ENCODE measurements at places on chromosomes 6 and 20.
A peak's percentile ranks its signal among the peaks of the same experiment; 100 is the strongest.

- no peak for DNase-seq
Measured at GRCh38 chr20:31998246-31998645, 12.0 kb upstream of the CCM2L start.

DNA sequence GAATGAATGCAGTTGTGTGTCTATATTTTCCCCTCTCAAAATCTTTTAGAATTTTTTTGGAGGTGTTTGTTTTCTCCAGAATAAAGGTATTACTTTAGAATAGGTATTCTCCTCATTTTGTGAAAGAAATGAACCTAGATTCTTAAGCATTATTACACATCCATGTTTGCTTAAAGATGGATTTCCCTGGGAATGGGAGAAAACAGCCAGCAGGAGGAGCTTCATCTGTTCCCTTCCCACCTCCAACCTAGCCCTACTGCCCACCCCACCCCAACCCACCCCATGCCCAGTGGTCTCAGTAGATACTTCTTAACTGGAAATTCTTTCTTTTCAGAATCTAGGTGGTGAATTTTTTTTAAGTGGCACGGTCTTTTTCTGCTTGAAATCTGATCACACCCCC, 127.8 kb downstream of the CD109 start:
- no peak for DNase-seq

DNA sequence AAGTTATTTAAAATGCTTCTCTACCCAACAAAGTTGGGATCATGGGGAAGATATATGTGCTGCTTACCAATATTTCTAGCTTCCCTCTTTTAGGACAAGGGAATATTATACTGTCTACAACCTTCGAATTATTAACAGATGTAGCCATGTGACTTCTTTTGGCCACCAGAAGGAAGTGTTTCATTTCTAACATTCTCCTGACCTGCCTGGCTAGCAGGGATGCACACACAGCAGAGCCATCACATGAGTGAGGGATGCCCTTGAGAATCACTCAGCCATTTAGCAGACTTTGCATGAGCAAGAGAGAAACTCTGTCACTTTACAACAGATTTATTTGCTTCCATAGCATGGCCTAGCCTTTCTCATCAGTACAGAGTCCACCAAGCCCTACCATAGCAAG, 230.7 kb upstream of the MARCKS start:
- DNase-seq = no peak

- no peak for DNase-seq
Measured at GRCh38 chr20:32135983-32136515, 26.5 kb downstream of the TM9SF4 start.

DNA sequence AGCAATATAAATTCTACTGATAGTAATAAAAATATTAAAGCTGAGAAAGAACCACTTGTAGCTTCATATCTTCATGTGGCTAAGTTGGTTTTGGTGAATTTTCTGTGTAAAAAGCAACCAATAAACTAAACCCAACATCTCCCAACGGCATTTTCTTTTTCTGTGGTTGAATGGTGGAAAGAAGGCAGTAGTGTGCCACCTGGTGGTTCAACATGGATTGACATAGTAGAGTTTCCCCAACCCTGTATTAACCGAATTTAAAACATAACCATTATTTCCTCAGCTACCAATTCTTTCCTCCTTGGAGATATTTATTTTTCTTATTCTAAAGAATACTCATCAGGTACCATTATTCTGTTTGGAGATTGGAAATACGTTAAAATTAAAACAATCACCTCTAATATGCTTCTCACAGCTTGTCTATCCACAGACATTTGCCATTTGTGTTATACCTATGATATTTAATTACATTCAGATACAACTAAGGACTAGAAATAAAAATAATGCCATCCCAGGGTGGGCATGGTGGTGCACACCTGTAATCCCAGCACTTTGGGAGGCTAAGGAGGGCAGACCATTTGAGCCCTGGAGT, 117.1 kb upstream of the EEF1E1 start:
- peak; percentile 37 for DNase-seq

DNA sequence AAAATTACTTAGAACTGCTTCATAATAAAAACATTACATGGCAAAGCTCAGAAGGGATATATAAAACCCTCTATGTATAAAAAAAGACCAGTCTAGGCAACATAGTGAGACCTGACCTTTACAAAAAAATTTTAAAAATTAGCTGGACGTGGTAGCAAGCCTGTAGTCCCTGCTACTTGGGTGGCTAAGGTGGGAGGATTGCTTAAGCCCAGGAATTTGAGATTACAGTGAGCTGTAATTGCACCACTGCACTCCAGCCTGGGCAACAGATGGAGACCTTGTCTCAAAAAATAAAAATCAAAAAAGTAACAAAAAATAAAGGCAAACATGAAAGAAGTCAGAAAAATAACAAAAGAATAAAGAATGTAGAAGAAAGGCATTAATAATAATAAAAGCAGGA, 21.5 kb upstream of the TPD52L1 start:
- DNase-seq = no peak

GRCh38 chr6:14291331-14291730, 173.8 kb downstream of the CD83 start:
- no peak for DNase-seq

DNA sequence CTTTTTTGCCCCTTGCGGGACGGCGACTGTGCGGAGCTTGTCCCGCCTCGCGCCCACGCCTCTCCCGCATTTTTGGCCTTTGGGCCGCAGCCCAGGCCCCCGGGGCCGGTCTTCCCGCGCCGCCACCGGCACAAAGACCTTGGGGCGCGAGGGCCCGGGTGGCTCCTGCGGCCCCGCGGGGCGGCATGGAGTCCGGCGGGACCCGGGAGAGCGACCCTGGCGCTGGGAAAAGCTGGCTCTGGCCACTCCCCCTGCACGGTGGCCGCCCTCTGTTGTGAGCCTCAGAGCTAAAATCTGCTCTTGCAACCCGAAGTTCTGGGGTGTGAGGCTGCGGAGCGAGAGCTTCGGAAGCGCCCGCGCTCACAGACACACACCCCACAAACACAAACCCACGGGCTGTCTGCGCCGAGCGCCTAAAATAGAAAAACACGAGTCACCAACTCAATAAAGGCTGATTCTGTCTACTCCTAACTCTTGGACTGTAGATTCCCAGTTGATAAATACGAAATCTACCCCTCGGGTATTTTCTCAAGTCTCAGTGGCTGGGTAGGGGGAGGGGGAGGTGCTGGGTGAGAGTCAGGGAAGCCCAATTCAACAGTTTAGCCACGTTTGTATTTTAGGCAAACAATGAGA, 496 bp upstream of the BEND3 start:
- no peak for DNase-seq

DNA sequence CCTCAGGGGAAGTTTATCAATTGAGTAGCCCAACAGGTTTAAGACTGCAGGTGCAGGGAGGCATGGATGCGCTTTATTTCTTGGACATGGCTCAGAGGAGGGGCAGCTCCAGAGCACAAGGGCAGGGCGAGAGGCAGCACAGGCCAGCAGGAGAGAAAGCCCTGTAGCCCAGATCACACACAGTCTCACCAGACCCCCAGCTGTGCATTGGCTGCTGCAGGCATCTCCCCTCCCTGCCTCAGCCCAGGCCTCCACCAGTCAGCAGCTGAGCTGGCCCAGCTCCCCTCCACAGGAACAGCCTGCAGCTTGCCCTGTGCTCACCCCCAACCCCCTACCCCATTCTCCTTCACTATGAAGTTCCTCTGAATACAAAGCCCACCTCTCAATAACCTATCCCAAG, 24.7 kb downstream of the MRPL14 start:
- no peak for DNase-seq

- no peak for DNase-seq
Measured at GRCh38 chr20:25543068-25543467, 42.3 kb downstream of the NINL start.

- DNase-seq = no peak
Measured at GRCh38 chr20:40054311-40054710, 634.7 kb downstream of the MAFB start.

GRCh38 chr20:22807045-22807444, 222.7 kb upstream of the FOXA2 start:
- DNase-seq = no peak

GRCh38 chr6:34110610-34111009, 35.3 kb downstream of the GRM4 start:
- no peak for DNase-seq

DNA sequence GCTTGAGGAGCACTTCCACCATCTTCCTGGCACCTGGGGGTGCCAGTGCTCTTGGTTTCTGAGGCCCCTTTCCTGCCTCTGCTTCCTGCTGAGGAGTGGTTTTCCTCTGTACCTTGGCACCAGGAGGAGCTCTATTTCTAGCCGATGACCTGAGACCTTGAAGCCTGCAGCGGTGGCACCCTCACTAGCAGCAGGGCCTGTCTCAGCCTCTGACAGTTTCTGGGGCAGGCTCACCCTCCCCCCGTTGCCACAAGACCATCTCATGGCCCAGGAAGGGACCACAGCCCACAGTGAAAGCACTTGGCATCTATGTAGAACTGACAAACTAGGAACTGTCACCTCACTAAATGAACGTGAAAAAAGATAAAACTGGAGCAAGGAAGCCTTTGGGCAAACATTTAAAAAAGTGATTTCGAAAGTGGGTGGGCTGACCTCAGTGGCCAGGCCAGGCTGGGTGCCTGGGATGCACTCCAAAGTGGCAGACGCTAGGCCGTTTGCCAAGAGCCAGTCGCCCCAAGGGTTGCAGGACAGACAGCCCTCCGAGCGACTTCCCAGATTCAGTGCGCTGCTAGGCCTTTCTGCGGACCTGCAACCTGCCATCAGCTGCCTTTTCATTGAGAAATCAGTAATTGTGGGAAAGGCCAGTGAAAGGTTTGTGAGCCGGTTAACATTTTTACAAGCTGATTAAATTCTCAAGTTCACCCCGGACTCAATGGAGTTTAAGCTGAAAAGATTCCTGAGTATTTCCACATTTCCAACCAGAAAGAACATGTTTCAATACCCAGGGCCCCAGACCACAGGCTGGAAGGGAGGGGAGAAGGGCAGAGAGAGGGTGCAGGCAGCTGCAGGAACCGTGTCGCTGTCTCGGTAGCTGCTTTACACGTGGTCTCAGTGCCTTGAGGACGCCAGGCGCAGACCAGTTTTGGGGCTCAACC, 303.7 kb downstream of the ESR1 start:
- no peak for DNase-seq

- DNase-seq = no peak
Measured at GRCh38 chr6:34232901-34233300, 3.8 kb upstream of the HMGA1 start.

DNA sequence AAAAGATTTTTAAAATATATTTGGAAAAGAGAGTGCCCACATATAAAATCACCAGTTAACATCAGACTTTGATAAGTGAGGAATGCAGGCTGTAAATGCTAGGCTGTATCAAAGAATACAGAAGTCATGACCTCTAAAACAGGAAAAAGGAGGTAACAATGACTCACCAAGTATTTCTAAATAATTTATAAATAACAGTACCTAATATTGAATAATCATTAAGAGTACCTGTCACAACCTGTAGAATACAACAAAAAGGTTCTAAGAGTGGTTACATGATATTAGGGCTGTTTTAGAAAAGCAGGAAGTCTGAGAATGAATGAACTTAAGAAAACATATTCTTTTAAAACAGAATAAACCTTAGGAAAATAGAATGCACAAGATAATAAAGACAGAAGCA, 173.1 kb upstream of the CST7 start:
- no peak for DNase-seq

DNA sequence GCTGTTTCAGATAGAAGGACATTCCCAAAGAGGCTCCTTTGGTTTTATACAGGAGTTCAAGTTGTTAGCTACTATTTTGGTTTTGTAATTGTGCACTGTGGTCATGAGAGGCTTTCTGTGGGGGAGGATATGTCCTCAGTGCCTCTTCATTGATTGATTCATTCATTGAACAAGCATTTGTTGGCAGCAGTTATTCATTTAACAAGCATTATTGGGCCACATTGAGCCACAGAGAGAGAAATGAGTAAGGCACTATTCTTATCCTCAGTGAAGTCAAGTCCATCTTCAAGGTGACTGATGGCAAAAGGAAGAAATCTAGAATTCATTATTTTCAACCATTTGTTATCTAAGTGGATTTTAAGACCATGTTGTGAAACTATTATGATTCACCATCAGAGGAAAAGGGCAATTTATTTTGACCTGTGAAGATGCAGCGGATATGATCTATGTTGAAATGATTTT, 697.2 kb upstream of the CITED2 start:
- DNase-seq = no peak

DNA sequence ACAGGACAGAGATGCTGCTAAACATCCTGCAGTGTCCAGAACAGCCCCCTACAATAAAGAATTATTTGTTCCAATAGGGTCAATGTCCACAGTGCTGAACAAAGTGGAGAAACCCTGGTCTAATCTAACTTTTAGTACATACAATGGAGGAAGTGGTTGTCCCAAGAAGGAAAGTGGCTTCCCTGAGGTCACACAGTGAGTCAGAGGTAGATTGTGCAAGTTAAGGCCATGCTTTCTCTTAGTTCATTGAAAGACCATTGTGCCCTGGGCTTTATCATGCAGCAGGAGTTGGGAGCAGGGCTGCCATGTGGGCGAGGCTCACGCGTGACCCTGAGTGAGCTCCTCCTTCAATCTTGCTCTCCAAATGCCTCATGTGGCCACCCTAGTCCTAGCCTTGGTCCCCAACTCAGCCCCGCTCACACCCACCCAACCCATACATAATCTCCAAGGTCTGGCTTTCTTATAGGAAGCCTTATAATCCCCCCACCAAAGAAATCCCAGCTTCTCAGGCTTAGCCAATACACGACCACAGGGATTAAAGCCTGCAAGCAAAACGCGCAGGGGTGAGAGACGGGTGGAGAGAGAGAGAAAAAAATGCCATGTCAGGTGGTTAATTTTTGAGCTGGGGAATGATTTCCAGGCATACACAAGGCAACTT, 19.9 kb downstream of the SLC13A3 start:
- DNase-seq = no peak

DNA sequence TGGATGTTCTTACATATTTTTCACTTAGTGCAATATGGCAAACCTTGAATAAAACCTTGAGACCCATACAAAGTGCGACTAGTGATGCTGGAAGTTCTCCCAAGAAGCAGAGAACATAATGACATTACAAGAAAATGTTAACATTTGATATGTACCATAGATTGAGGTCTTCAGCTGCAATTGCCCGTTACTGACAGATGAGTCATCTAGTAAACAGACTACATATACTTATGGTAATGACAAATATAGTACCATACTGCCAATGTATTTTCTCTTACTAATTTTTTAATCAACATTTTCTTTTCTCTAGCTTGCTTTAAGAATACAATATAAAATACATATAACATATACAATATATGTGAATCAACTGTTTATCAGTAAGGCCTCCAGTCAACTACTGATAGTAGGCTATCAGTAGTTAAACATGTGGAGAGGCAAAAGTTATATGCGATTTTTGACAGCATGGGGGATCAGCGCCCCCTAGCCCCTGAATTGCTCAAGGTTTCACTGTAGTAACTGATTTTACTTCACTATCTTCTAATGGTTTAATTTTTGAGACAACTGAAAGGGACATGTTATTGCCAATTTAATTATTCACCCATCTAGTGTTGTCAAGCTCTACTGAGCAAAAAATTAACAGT, 166.7 kb upstream of the ADGRB3 start:
- no peak for DNase-seq

DNA sequence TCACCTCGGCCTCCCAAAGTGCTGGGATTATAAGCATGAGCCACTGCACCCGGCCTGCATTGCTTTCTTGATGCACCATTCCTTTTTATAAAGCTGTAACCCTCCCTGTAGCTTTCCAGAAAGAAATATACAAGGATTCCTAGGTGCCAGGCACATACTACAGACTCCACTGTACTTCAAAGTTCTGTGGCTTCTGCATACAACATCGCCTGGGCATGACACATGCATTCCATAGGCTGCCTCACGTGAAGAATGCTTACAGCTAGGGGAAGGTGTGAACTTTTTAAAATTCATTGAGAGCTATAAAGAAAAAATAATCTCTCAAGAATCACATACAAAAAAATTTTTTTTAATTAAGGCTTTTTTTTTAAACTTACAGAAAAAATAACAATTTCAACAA, 50.2 kb downstream of the TRAM2 start:
- DNase-seq = no peak
